ENCODE measurements at places on chromosomes 7 and 10.

DNA sequence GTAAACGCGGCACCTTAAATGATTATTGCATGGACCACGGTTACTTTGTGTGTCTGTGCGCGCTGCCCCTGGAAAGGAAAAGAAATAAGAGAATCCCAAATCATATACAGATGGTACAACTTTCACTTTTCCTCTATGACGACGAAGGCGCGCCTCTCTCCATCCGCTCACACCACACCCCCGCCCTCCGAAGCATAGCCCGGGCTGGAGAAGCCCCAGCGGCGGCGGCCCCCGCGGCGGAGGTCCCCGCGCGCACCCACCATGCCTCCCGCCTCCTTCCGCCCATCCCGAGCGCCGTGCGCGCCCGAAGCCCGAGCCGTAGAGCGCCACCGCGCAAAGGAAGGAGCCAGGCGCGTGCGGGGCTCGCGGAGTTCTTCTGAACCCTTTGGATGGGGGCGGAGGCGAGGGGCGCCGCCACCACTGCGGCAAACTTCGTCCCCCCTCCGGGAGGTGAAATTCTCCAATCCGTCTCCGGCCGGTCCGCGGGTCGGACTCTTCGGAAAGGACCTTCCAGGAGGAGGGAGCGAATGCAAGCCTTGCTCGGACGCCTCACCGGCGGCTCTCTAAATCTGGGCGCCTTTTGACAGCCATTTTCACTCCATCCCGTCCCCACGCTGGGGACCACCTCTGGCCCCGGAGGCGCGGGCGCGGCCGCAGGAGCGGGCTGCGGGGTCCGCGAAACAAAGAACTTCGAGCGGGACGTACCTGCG is 588 bp downstream of the GLI3 start:
- DNase-seq = no peak

DNA sequence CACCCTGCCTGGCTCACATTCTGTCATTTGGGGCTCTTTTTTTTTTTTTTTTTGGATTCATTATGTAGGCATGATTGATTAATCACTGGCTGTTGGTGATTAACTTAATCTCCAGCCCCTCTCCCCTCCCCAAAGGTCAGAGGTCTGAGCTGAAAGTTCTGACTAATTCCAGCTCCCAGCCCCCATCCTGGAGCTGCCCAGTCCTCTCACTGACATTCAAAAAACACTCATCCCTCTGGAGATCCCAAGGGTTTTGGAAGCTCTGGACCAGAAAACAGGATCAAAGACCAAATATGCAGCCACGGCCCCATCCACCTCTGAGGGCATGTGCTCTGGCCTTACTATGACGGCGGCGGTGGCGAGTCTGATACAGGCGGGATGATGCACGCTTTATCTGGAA is 53.8 kb downstream of the RBM17 start:
- no peak for DNase-seq

- DNase-seq = no peak
These were observed 227.8 kb downstream of the DNAJB6 start for GRCh38 chr7:157564517-157565177.

- no peak for DNase-seq
These were observed 73.4 kb upstream of the CARD11 start for GRCh38 chr7:3117081-3117480.

- DNase-seq = no peak
These were observed 546.1 kb upstream of the FOXK1 start for GRCh38 chr7:4136036-4136435.

DNA sequence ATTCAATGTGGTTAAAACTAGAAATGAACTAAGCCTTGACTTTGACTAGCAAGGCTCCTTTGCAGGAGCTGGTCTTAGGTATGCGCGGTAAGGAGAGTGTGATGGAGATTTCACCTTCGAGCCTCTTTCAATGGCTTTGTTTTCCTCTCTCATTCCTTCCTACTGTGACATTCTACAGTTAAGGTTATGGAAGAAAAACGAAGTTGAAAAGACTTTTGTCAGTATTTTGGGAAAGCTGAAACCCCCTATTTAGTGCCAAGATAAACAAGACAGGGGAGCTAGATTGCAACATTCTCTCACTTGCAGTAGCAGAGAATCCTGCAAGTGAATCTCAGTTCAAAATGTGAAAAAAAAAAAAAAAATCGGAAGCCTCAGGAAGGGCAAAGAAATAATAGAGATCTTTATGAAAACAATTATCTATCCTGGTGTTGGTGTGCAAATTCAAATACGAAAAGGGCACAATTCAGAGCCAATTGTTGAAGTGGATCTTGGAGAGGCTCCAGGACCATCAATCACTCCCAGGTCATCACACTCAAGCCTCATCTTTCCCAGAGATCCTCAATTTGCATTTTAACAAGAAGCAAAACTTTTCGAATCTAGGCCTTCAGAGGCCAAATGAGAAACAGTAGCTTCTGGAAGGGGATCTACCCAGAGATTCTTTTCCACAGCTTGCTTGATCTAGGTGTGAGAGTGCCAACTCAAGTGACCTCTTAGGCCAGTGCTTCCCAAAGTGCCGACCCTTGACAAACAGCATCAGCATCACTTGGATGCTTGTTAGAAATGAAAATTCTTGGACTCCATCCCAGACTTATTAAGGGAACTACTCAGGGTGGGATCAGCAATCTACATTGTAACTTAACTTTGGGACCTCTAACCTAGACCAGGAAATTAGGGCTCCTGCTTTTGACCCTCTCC is 163.8 kb downstream of the INHBA start:
- DNase-seq = no peak

DNA sequence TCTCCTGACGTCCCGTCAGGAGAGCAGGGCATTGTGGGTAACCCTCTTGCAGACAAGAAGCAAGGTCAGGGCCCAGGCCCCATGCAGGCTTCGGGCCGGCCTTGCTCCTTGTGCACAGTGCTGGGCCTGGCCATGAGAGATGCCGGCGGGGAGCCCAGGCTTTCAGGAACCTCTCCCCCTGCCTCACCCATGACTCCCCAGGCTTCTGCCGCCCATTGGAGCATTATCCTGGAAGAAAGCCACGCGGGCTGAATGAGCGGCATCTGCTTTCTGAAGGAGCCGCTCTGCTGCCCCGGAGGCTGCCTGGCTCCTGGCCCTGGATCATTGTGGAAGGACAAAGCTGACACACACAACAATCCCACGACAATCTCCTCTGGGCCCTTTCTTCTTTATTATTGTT is 233.5 kb downstream of the TCF7L2 start:
- no peak for DNase-seq

DNA sequence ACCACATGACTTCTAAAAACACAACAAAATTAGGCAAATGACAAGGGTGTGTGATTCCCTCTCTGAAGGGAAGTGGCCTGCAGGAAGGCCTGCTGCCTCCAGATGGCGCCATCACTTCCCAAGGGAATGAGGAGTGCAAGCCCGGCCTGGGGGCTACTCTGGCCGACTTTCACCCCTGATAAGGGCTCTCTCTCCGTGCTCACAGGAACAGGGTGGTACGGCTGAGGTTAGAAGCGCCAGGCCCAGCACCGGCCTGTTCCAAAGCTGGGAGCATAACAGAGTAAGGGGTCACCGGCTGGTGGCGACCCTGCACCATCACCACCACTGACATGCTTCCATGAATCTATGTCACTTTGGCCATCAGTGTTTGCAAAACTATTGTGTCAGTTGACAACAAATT is 13.1 kb downstream of the RBP3 start:
- DNase-seq = no peak

DNA sequence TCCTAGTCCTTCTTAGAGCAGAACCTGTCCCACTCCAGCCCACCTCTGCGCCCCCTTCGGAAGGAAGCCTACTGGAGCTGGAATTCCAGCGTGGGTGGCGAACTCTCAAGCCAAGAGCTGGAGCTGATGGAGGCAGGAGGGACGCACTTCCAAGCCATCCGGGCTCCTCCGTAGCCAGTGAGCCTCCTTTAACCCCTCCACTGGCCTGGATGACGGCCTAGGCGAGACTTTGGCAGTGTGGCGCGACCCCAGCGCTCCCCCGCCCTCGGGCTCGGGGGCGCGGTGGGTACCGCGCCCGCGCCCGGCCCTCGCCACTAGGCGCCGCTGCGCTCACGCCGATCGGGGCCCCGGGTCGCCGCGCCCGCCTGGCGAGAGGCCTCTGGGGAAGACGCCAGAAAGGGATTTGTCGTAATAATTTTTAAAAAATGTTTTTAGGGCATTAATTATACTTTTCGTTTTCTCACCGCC is 5.1 kb upstream of the EMX2 start:
- DNase-seq = no peak

DNA sequence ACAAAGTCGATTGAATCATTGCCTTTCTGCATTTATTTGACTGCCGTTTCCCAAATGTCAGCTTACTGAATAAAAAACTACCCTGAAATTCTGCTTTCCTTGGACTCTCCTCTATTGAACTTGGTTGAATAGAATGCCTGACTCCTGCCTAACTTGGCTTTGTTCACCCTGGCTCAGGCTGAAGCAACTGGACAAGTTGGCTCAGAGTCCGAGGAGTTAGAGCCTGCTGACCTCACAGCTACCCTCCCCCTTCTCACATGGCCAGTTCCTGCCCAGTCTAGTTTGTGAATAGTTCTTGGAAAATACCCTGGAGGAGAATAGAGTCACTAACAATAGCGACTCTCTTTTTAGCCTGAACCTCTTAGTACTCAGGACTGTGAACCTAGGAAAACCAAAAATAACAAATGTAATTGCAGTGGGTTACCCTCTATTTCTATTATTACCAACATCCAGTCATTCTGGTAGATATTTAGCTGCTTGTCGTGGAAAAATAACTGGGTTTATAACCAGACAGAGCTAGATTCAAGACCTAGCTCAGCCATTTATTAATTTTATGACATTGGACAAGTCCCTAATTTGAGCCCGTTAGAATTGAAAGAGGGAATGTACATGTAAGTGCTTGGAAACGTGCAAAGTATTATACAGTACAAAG is 17.3 kb upstream of the NRBF2 start:
- no peak for DNase-seq

DNA sequence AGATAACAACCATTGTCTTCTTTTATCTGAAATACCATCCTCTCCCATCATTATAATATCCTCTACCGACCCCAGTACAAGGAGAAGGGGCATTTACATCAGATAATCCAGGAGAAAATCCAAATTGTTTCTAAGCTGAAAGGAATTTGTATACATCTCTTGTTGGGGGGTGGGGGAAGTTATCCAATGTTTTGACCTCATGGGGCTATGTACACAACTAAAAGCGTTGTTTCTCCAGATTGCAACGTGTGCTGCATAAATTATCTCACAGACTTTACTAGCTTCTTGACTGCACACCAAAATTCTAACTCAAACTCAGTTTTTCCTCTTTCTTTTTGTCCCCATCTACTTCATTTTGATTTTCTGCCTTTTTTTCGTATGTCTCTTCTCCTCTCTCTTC is 156.7 kb downstream of the TWIST1 start:
- no peak for DNase-seq

GRCh38 chr10:130869179-130869841 is 442.2 kb downstream of the TCERG1L start:
- no peak for DNase-seq

DNA sequence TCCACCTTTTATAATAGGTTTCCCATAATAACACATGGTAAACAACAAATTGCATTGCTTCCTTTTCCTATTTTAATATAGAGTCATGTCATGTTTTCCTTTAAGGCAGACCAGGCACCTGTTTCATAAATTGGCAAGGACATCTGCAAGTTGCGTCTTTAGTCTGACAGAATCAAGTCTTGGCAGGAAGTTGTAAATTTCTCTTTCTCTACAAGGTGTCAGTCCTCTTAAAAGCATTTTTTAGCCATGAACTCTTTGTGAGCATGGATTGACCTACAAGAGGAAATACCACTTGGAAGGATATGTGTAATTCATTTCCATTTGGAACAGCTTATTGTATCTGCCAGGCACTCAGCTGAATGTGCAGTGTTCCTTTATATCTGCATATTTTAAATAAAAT is 176.8 kb downstream of the PRKG1 start:
- DNase-seq = no peak

DNA sequence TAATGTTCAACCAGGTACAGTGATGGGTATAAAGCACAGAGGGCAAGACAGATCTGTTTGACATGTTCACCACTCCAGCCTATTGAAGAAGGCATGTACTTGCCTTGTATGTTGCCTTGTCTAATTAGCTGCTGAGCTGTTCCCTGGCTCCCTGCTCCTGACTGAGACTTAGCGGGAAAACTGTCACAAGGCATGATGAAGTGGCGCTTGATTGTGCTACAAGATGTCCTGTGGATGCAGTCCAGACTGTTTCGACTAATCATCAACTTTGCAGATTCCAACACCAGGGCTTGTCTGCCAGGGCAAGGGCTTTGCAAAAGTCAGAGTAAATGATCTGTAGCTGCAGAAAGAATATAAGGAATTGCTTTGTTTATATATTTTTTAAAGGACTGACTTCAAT is 136.2 kb upstream of the NRBF2 start:
- DNase-seq = no peak

GRCh38 chr10:68075550-68076004 is 494 bp upstream of the HERC4 start:
- DNase-seq = no peak
